ENCODE measurements at places on chromosomes 11 and 22. TPM values are rescaled to one million over a fixed set of nuclear protein-coding genes. Genes with fewer than 3 reads are reported as not detected.

GRCh38 chr11:132106096-132106982, 735.9 kb downstream of the NTM start:
- DNase-seq = no peak

The OR51I1 gene
- total RNA-seq = not detected

- DNase-seq = no peak
Observed at GRCh38 chr22:20751185-20751851, 22.6 kb upstream of the SERPIND1 start.

The KRTAP5-11 gene
- total RNA-seq = not detected

GRCh38 chr22:43554694-43555365, 143.0 kb downstream of the MPPED1 start:
- DNase-seq = no peak

Measured in OCI-LY7 (cell line).